WERI-Rb-1 (cell line): ENCODE measurements at places on chromosomes 11 and 22.

- no peak for DNase-seq
Measured at GRCh38 chr11:10637731-10638151, 55.8 kb downstream of the IRAG1 start.

- DNase-seq = no peak
Measured at GRCh38 chr11:93984936-93985335, 36.2 kb upstream of the HEPHL1 start.

DNA sequence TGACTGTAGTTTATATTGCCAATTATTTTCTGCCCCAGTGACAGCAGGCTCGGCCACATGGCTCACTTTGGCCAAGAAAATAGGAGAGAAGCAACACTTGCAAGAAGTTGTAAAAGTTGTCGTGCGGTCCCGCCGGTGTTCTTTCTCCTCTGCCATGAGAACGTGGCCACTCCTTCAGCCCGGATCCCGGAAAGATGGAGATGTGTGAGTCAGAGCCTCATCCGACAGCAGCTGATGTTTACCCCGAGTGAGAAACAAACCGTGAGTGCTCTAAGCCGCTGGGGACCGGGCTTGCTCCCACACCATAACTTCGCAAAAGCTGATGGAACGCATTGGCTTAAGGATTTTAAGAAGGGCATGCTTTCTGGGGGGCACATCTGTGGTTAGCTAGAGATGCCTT, 157.0 kb downstream of the CACNA1I start:
- no peak for DNase-seq

DNA sequence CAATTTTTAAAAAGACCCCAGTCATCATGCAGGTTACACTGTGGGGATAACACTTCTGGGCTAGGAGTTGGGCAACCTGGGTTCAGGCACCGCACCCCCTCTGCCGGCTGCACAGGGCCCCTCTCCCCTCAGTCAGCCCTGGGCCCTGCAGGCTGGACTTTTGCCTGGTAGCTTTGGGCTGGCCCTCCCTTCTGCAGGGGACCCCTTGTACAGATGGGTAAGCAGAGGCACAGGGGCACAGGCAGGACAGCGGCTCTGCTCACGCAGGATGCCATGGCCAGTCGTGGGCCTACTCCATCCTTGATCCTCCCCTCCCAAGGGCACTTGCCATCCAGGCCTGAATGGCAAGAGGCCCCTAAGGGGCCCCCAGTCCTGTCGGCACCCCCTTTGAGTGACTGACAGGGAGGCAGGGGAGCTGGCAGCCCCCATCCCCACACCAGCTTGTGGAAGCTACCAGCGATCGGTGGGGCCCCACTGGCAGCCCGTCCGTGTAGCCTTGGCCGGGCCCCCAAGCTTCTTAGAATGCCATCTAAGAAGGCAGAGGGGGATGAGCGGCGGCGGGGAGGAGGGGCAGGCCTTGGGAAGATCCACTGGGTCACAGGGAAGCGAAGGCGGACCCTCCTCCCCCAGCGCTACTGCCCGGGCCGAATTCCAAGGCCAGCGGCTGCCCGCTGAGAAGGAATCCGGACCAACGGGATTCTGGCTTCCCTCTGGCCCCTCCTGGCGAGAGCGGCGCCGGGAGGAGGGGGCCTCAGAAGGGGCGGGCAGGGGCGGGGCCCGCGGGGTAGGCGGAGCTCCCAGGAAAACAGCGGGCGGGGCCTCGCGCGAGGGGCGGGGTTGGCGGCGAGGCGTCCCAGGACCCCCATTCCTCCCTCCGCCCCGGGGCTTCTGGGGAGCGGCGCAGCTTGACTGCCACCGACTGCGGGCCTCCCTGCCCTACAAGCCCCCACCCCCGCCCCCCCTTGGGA, 6.8 kb upstream of the CHKA start:
- peak; percentile 69 for DNase-seq

DNA sequence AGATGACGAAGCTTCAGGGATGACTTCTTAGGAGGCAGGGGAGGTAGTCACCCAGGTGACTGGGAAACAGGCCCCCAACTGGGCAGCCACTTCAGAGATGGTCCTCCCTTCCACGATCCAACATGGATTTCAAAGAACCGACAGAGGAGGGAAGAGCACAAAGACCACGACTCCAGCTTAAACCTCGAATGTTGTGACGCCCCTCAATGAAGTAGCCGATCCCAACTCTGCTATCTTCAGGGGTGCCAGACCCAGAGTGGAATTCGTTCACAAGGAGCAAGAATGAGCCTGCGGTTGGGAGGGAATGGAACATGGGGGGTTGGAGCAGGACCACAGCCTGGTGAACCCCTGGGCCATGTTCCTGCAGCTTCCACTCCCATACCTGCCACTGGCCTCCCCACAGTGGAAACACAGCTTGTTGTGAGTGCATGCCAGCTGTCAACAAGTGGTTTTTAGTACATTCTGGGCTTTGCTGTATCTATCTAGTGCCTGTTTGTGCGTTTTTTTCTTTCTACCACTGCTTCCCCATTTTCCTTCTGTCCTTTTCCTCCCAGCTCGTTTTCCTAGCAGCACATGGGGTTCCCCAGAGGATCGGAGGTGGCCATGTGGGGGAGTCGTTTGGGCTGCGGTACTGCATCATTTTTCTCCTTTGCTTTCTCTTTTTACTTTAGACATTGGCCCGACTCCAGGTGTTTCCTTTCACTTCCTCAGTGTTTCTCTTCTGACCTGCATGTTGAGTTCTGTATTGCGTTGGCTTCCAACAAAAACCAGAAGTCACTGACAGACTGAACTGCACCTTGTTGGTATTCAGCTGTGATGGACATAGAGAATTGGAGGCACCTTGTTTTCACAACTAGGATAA, 65.8 kb downstream of the MORC2 start:
- DNase-seq = no peak

DNA sequence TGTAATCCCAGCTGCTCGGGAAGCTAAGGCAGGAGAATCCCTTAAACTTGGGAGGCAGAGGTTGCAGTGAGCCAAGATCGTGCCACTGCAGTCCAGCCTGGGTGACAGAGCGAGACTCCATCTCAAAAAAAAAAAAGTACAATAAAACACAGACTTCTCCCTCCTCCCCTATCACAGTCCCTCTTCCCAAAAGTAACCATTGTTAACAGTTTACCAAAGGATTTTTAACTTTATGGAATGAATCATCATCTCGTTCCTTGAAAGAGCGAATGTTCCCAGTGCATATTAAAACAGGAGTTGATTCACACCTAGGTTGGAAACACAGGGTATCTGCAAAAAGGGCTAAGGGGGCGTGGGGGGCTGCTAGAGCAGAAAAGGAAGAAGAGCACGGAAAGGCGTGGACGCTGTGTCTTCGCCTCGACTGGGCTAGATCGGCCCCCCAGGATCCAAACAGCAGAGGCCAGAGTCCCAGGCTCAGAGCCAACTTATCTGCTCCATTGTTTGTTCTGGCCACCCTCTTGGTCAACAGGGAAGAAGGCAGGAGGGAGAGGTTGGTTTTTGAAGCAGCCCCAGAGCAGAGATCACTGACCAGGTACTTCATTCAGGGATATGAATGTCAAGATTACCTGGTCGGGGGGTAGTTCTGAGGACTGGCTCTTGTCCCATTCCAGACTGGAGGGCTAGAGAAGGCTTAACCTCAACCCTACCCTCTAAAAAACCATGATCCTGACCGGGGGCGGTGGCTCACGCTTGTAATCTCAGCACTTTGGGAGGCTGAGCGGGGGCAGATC, 2.1 kb upstream of the AHNAK start:
- DNase-seq = no peak

- DNase-seq = no peak
Measured at GRCh38 chr11:124202951-124203350, 19.8 kb downstream of the OR10D3 start.
